ENCODE measurements at places on chromosomes 2 and 18.

DNA sequence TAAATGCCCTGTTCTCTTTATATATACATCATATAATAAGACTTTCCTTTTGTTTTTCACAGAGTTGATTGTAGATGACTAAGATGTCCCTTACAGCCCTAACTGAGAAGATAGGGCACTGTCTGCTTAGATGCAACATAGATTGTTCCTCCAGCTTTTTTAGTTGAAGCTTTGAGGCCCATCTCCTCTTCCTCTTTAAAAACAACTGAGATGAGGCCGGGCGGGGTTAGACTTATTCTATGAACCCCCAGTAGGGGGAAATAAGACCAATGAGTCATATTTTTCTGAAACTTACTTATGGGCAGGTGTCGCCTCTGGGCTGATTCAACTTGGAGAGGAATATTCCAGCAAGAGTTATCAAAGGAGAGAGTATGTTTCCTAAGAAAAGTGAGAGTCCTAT lies 84.6 kb downstream of the FBXO15 start:
- no peak for DNase-seq

GRCh38 chr2:186554429-186554828 lies 35.4 kb upstream of the ITGAV start:
- no peak for DNase-seq

GRCh38 chr2:17910980-17911379 lies 32.5 kb downstream of the KCNS3 start:
- no peak for DNase-seq

- no peak for DNase-seq
Observed at GRCh38 chr18:45551142-45551815, 64.0 kb upstream of the SLC14A2 start.

DNA sequence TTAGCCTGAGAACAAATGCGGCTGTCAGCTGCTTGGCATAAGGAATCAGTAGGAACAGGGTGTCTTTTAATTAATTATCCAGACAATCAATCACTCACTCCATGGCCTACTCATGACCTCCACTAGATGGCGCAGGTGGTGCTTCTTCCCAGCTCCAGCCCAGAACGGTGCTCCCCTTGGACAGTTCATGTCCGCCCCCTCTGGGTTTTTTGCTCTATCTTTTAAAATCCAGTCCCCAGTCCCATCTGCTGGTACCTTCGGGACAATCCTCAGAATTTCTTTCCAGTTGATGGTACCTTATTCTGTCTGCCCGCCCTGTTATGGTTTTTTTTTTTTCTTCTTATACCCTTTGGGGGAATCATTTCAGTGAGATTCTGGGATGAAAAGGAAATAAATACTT lies 99.8 kb downstream of the CACNB4 start:
- DNase-seq: peak; percentile 73

- no peak for DNase-seq
Observed at GRCh38 chr2:9897846-9898245, 53.6 kb upstream of the GRHL1 start.

- DNase-seq: no peak
Observed at GRCh38 chr2:54839461-54840255, 116.2 kb downstream of the EML6 start.

- no peak for DNase-seq
Observed at GRCh38 chr18:8643326-8643878, 34.2 kb downstream of the RAB12 start.

DNA sequence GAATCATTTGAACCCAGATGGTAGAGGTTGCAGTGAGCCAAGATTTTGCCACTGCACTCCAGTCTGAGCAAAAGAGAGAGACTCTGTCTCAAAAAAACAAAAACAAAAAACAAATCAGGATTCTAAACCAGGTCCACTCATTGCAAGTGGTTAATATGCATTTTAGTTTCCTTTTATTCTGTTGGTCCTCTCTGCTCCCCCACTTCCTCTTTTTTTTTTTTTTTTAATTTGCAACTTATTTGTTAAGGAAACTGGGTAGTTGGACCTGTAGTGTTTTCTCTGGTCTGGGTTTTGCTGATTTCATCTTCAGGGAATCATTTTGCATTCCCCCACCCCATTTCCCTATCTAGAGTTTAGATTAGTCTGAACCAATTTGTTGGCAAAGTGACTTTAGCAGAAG lies 14.0 kb downstream of the FER1L5 start:
- DNase-seq: no peak

DNA sequence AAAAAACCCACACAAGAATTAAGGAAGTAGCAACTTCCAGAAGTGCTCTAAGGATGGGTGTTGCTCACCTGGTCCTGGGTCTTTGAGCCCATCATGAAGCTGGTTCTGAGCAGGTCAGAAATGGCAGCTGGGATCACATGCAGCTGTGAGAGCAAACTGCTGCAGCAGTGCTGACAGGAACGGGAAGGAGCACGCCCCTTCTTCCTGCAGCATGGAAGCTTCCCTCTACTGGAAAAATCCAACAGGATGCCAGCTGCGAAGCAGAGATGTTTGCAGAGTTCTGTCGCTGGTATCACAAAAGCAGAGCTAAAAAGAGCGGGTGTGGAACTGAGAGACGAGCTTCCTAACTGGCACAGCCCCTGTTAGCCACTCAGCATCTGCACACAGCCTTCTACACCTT lies 33.7 kb downstream of the EIF4E2 start:
- DNase-seq: no peak

GRCh38 chr2:134141598-134142340 lies 112.1 kb upstream of the MGAT5 start:
- no peak for DNase-seq

DNA sequence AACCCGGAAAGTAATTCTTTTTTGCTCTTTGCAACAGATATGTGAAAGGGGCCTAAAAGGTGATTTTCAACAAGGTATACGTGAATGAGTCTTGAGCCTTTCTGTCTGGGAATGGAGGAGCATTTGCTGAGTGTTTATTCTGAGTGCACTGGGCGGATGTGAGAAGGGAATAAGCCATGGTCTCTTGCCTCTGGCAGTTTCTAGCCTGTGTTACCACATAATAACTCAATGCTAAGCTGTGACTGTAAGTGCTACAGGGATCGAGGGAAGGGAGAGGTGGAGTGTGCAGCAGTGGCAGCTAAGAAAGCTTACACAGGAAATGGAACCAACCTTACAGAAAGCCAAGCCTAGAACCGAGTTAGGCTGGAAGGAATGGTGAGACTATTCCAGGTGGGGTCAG lies 444.3 kb downstream of the SLC4A3 start:
- no peak for DNase-seq

All from glutamatergic neuron (in vitro differentiated cells).